ENCODE measurements at places on chromosomes 6 and 20.

GRCh38 chr6:116648156-116648555 lies 20.4 kb downstream of the ZUP1 start:
- DNase-seq: no peak

DNA sequence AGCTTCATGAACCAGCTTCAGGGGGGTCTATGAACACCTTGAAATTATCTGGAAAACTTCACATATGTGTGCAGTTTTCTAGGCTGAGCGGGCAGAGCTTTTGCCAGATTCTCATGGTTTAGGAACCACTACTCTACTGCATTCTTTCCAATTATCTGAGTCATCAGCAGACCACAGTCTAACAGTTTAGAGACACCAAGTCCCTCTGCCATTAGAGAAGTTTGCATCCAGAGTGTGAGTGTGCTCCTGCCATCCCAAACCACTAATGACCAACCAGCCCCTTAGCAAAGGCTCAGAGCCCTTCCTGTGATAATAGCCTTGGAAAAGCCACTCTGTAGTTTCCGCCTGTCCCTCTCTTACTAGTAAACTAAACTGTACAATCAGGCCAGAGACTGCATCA lies 96.8 kb downstream of the PHACTR1 start:
- no peak for DNase-seq

- DNase-seq: no peak
These were observed 724.1 kb downstream of the KIF16B start for GRCh38 chr20:15848995-15849610.

GRCh38 chr6:54291146-54291545 lies 17.1 kb upstream of the TINAG start:
- no peak for DNase-seq

GRCh38 chr6:159978291-159979135 lies 9.6 kb downstream of the IGF2R start:
- no peak for DNase-seq

DNA sequence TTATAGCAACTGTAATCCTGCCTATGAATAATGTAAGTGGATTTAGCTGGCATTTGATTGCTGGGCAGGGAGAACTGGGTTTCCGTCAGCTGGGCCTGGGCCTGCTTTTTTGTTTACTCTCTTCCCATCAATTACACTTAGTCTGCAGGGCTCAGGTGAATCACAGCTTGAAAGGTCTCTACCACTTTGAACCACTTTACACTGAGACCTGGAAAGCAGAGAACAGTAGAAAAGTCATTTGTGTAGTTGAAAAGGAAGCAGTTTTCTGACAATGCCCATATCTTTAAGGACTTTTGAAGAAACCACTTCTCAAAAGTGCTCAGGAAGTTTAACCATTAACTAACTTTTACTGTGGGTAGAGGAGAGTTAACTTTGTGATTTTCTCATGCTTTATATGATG lies 315.4 kb upstream of the SASH1 start:
- DNase-seq: no peak

DNA sequence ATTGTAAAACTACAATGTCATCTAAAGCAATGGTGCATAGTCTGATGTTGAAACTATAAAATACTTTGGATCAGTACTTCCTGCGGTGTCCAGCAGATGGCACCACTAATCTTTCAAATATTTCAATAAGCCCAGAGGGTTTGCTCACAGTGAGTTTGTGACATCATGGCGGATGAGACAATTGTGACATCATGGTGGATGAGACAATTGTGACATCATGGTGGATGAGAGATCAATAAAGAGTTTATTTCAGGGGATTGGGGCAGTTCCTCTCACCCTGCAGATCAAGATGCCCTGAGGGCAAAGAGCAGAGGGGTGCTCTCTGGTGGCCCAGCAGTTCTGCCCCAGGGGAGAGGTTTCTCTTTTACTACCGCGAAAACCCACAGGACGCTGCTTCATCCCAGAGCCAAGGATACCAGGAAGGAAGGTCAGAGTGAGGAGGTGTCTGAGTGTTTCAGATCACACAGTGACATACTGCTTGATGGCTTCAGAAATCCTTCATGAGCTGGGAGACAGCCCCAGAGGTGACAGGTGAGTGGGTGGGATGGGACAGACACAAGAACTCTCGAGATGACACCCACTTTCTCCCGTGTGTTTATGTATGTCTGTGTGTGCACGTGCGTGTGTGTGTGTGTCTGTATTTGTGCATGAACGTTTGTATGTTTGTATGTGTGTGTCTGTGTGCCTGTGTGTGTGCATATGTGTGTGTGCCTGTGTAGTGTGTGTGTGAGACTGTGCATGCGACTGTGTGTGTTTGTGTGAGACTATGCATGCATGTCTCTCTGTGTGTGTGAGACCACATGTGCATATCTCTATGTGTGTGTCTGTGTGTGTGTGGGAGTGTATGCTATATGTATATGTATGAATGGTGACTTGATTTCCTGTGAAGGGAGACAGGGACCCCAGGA lies 7.3 kb upstream of the ULBP2 start:
- no peak for DNase-seq

DNA sequence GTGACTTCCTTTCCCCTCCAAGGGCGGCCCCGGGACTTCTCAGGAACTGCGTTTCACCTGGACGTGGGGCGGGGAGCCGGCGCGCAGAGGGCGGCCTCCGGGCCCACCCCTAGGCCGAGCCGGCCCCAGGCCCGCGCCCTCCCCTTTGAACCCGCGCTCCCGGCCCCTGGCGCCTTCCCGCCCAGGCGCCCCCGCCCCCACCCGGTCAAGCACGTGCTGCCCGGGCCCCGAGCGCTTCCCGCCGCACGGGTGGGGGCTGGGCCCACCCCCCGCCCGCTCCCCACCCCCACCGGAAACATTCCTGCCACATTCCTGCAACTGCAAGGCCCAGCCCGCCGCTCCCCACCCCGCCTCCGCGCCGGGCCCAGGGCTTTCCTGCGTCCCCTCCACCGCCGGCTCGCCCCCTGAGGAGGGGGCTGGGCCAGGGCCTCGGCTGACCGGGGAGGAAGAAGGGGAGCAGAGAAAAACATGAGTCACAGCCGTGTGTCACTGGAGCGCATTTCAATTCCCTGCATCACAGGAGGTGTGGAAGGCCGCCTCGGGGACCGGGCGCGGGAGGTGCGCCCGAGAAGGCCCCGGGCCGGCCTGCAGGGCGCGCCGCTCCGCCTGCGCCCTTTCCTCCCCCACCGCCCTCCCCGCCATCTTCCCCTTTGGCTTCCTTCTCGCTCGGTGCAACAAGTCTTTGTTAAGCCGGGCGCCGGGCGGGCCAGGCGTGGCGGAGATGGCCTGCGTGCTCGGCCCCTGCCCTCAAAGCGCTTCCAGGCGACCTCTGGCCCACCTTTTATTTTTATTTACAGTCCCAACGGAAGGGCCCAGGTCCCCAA lies 1.2 kb upstream of the HMGA1 start:
- peak; percentile 41 for DNase-seq

DNA sequence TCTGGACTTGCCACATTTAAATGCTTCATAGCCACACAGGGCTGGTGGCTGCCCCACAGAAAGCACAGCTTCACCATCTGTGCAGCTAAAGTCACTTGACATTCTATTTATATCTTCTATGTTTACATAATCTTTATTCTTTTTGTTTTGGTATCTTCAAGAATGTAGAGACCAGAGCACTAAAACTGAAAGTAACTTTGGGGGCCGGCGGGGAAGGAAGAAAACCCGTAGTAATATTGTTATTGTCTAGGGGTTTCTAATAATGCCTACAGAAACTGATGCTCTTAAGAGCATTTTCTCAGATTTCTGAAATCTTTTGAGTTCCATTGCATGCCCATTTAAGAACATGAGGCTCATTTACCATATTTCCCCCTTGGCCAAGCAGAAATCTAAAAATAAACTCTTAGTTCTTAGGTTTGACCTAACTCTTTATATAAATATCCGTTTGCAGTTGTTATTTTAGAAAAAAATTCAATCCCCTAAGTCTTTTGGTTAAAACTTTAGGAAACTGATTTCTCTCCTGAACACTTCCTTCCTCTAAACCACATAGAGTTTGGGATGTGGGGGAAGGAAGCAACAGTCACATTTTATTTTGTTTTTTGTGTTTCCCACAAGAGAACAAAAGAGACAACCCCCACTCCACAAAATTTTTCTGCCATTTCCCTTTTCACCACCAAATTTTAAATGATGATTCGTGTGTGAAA lies 207.6 kb downstream of the OGFRL1 start:
- no peak for DNase-seq

- no peak for DNase-seq
These were observed 40.0 kb downstream of the RSPH3 start for GRCh38 chr6:158960026-158960425.

- DNase-seq: no peak
These were observed 52.3 kb downstream of the MBOAT1 start for GRCh38 chr6:20159781-20160540.

DNA sequence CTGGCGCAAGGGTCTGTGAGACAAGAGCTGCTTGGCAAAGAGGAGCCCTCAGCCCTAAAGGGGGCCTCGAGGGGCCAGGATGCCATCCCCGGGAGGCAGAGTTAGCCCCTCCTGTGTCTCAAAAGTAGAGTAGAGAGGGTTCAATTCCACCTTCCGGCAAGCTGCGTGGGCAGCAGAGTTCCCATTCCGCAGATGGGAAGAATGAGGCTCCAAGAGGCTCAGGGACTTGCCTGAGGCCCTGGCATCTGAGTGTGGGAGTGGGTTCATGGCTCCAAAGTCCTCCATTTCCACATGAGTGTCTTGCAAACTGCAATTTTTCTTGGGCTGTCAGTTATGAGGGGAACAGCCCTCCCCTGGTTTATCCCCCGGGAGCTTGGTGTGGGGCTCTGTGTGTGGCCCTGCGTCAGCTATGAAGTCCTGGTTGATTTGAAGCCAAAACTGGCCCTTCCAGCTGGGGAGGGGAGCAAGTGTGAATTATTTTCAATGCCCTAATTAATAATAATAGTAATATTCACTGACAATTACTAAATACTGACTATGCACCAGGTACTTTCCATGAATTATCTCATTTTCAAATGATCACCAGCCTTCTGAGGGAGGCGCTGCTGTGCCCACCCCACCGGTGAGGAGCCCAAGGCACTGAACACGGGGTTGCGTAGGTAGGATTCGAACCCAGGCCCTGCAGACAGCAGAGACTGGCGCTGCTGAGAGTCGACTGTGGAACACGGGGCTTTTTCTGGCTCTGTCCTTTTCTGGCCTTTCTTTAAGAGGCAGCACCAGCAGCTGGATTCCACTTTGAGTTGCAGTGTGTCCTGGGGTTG lies 153.0 kb upstream of the PTPN1 start:
- no peak for DNase-seq

GRCh38 chr20:63123331-63123741 lies 92.6 kb downstream of the YTHDF1 start:
- DNase-seq: peak; percentile 7

GRCh38 chr6:3620937-3621336 lies 130.6 kb downstream of the PXDC1 start:
- no peak for DNase-seq

DNA sequence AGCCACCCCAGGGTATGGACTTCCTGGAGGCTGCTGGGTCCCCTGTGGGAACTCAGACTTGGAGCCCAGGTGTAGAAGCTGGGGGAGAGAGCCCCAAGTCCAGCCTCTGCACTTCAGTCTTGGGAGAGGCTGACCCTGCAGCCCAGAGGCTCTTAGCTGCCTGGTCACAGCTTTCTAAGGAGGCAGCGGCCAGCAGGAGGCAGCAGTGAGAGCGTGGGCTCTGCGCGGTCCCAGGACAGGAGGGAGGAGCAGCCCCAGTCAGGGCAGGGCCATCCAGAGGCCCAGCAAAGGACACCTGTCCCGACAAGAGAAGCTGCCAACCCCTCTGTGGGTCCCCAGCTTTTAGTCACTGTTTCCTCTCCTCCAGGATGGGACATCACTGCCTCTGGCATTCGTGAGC lies 9.4 kb downstream of the TREML2 start:
- DNase-seq: no peak

DNA sequence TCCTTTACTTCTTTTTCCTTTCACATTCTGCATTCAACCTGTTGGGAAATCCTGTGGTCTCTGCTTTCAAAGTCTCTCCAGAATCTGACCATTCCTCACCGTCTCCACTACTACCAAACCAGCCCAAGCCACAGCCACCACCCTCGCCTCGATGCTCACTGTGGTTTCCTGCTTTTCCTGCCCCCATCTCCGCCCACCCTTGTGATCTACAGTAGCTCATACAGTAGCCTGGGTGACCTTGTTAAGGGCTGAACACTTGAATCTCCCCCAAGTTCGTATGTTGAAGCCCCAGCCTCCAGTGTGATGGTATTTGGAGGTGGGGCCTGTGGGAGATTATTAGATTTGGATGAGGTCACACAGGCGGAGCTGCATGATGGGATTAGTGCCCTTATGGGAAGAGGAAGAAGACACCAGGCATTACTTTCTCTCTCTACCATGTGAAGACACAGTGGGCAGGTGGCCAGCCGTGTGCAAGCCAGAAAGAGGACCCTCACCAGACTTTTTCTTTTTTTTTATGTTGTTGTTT lies 189.0 kb upstream of the UST start:
- DNase-seq: no peak

- no peak for DNase-seq
These were observed 235.2 kb downstream of the ALDH8A1 start for GRCh38 chr6:134714679-134715078.

DNA sequence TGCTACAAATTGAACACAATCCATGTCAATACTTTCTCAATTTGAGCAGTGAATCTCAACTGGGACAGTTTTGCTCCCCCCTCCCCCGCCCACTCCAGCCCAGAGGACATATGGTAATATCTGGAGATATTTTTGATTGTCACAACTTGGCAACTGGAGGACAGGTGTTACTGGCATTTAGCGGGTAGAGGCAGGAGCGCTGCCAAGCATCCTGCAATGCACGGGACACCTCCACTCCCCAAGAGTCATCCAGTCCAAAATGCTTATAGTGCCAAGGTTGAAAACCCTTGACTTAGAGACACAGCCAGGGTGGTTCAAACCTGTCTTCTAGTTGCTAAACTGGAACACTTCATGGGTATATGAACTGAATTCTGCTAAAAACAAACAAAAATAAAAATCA lies 26.9 kb upstream of the LRRC1 start:
- DNase-seq: no peak

- DNase-seq: no peak
These were observed 68.2 kb upstream of the TNFAIP3 start for GRCh38 chr6:137798846-137799245.

- DNase-seq: no peak
These were observed 5.0 kb downstream of the ID4 start for GRCh38 chr6:19842030-19842615.

- no peak for DNase-seq
These were observed 74.6 kb downstream of the PERP start for GRCh38 chr6:138032571-138032970.

GRCh38 chr6:129902681-129903080 lies 41.6 kb upstream of the TMEM244 start:
- no peak for DNase-seq

- DNase-seq: no peak
These were observed 6.2 kb downstream of the BLTP3A start for GRCh38 chr6:34798057-34798456.

- no peak for DNase-seq
These were observed 91.7 kb downstream of the YTHDF1 start for GRCh38 chr20:63124092-63124781.

DNA sequence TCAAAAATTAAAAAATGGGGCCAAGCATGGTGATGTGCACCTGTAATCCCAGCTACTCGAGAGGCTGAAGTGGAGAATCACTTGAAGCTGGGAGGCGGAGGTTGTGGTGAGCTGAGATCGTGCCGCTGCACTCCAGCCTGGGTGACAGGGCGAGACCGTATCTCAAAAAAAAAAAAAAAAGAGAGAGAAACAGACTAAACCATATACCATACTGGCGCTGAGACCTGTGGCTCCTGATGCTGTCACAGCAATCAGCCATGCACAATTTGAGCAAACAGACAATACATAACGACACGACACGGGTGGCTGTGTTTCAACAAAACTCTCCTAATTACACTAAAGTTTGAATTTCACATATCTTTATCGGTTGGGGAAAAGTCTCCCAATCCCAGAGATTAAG lies 14.9 kb upstream of the CBFA2T2 start:
- no peak for DNase-seq
